Motor neuron (in vitro differentiated cells): ENCODE measurements at places on chromosomes 1 and 21.
A peak's percentile ranks its signal among the peaks of the same experiment; 100 is the strongest.

- no peak for ATAC-seq
These were observed 75.8 kb downstream of the RHOU start for GRCh38 chr1:228810878-228811711.

DNA sequence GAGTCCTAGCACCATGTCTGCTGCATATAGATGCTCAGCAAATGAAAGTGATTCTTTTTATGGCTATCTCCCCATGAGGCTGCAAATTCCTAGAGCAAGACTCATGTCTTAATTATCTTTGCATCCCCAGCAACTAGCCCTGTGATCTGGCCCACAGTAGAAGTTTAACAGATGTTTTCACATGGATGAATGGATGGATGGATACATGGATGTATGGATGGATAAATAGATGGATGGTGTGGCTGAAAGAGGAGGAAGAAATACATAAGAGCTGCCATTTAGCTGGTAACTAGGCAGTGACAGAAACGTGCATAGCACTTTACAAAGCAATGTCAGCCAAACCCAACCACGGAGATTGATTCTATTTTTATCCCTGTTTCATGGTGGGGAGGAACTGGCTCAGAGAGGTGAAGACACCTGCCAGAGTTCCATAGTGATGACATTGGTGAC lies 32.7 kb upstream of the ZBTB40 start:
- ATAC-seq = peak; percentile 43

- ATAC-seq = no peak
These were observed 46.8 kb downstream of the DESI2 start for GRCh38 chr1:244699741-244700140.

DNA sequence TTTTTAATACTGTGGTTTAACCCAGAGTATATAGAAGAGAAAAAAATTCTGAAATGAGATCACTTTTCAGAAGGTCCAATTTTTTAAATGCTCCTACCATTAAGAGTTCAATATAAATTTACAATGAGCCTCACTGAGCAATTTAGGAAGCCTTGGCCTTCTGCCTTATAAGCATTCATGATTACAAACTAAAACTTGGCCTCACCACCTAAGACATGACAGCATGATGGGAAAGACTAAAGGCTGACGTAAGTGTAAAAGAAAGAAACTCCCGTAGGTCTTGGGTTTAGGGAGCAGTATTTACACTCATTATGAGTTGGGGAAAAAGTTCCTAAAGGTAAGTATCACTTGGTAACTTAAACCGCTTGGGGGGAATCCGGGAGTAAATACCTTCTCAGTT lies 70.7 kb upstream of the ESRRG start:
- no peak for ATAC-seq

DNA sequence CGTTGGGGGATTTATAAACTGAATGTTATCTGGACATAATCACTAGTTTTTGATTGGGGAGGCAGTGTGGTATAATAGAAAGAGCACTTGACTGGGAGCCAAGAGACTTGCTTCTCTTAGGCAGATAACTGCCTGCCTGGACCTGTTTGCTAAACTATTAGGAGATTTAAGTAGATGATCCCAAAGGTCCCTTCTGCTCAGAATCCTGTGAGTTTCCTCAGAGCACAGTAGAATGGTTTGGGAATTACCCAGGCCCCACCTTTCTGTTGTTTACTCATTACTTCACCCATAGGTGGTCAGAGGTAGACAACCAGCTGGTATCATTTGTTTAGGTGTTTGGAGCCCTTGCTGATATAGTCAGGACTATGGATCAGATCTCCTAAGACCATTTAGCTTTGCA lies 10.3 kb upstream of the PODN start:
- no peak for ATAC-seq

GRCh38 chr1:53550201-53550741 lies 91.1 kb downstream of the DMRTB1 start:
- peak; percentile 95 for ATAC-seq

DNA sequence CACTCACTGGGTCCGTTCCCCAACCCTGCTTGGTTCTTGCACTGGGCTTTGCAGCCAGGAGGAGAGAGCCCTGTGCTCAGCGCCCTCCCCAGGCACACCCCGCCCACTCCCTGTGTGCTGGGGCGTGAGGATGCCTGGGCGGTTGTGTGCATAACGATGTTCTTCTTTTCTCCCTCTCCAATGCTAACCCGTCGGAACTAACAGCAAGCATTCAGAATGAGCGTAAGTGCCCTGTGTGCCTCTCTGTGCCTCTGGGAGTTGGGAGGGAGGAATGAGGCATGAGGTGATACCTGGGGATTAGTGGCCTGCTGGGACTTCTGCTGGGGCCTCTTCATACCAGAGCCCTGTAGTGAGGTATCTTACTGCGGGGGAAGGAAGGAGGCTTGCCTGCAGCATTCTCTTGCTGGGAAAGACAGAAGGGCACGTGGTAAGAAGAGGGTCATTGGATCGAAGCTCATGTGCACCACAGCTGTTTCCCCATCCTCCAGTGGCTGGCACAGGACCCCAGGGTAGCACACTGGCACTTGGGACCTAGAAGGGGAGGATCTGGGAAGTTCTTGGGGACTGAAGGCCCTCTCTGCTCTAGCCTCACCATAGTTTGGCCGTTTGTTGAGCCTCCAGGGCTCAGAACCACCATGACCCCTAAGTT lies 79.8 kb downstream of the NFASC start:
- no peak for ATAC-seq

- ATAC-seq = no peak
These were observed 12.3 kb downstream of the AHDC1 start for GRCh38 chr1:27591622-27592021.

GRCh38 chr1:25011943-25012638 lies 82.0 kb upstream of the RUNX3 start:
- no peak for ATAC-seq

DNA sequence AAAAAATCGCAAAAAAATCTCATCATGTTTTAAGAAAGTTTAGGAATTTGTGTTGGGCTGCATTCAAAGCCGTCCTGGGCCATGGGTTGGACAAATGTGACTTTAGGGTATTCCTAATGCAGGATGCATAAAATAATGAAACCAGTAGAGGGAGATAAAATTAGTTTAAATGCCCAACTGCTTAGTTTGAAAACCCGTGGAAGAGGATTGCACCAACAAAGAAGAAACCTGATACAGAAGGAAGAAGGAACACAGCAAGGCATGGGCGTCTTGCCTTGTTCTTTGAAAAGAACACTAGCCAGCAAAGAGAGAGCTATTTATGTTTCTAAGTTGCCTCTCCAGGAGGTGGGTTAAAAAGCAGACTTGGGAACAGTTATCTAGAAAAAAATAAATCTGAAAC lies 37.9 kb downstream of the WDR3 start:
- peak; percentile 70 for ATAC-seq

DNA sequence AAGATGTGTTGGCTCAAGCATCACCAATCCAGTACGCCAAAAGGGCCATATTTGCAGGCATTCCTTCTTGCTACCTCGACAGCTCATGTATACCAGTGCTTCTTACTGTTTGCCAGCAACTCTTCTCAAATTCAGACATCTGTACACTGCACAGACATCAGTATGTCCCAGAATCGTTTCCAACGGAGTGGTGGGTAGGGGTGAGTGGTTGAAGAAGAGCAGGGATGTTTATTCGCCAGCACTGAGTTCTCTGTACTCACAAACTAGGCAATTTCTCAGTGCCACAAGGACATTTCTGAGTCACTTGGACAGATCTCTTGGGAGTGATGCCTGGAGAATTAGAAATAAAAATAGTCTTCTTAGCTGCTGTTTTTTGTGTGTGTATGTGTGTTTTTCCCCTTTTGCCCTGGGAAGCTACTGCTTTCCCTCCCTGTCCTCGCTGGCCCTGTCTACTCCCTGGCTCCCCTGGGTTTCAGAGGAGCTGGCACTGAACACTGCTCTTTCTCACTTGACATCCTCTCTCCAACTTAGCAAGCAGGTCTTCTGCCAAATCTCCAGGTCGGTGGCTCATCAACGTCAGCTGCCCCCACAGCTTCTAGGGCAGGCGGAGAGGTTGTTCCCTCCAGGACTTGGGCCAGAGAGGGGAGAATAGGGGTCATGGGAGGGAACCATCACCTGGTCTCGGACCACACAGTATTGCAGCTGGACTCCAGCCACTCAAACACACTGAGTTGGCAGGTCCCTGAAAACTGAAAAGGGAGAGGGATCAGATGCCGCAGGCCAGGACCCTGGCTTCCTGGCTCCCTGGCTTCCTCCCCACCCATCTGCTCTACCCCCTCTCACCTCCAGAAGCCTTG lies 90.5 kb downstream of the NMNAT2 start:
- no peak for ATAC-seq

GRCh38 chr1:31183927-31184554 lies 55.6 kb downstream of the NKAIN1 start:
- peak; percentile 29 for ATAC-seq

DNA sequence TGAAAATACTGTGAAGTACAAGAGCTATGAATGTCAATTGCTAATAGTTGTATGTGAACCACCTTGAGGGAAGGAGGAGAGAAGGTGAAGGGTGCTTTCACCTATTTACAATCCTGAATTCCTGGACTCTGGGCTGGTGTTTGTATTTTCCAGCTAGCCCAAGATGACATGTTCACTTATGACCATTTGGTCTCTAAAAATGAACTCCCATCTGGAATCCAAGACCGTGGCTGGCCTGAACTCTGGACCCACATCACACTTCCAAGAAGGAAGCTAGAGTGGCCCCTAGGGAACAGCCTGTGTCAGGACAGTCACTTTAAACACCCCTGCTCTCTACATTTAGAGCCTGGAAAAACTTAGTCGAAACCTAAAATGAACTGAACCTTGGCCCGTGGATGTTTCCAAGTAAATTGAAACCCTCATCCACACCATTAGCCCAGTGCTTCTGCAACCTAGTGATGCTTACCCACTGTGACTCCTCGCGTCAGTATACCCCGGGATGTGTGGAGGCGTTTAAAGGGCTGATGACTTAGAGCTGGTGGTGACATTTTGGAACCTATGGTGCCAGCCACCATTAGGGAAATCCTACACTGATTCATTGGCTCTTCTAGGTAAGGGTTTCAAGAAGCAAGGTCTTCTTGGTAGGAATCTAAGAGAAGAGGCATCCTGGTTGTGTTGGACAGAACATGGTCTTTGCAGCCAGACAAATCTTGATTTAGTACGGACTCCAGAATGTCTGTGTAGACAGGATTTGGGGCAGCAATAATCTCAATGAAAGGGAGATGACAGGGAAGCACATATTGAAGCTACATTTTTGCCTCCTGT lies 171.5 kb upstream of the IRF2BP2 start:
- ATAC-seq = peak; percentile 19

DNA sequence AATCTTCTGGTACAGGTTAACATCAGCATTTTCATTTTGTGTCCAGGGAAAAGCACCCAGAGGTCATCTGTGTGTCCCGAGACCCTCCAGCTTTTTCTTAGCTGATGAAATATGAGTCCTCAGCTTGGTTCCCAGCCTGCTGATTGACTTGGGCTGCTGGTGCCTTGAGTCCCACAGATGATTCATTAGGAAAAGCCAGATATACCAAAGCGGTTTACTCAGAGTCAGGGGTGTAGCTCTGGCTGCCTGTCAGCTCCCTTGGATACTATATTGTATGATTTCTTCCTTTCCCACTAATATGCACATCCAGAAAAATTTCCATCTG lies 43.7 kb upstream of the MAB21L3 start:
- ATAC-seq = peak; percentile 96

- ATAC-seq = no peak
These were observed 13.1 kb upstream of the L1TD1 start for GRCh38 chr1:62181532-62181931.

DNA sequence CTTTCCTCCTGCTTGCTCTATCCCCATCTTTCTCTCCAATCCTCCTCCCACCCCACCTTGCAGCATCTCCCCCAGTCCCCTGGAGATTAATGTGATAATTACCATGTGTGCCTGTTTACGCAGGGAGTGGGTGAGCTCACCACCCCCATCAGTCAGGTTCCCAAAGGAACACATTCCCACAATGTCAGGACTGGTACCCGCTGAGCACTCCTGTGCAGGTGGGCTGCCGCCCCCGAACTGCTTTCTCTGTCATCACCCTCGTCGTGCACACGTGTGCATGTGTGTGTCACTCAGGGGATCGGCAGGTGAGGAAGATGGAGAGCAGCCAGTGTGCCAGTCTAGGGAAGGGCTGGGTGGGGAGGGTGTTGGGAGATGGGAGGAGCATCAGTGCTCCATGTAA lies 163.4 kb downstream of the CACNA1E start:
- no peak for ATAC-seq

DNA sequence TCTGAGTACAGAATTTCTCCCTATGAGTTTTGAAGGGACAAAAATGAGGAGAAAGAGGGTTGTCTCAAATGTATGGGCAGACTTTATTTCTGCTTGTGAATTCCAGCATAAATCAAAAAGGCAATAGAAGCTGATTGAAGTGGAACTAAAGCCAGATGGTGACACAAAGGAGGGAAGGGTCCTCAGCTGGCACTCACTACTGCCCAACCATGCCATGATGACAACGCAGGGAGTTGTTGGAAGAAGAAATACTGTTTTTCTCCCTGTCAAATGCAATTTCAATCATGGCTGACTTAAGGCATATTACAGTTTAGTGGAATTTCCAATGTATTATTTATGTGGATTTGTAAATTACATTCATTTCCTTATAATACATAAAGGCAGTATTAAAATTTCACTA lies 805.8 kb downstream of the ADGRL2 start:
- ATAC-seq = peak; percentile 33

DNA sequence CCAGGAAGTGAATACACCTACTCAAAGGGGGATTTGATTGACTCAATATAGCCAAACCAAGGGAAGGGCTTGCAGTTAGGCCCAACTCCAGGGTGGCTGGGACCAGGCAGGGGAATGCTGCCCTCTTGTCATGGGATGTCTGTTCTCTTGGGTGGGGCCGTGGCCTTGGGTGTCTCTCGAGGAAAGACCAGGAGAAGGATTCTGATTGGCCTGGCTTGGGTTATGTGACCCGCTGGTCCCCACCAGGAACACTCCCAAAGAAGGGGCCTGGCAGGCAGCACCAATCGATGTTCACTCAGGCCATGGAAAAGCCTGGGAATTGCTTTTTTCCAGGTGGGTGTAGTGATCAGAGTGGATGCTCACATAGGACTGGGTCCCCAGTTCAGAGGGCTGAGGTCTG lies 10.1 kb upstream of the ZNF362 start:
- ATAC-seq = no peak

GRCh38 chr1:85607126-85607920 lies 26.8 kb downstream of the CCN1 start:
- peak; percentile 80 for ATAC-seq
